CD14-positive monocyte (primary cell): ENCODE measurements at places on chromosomes 13 and 19.

DNA sequence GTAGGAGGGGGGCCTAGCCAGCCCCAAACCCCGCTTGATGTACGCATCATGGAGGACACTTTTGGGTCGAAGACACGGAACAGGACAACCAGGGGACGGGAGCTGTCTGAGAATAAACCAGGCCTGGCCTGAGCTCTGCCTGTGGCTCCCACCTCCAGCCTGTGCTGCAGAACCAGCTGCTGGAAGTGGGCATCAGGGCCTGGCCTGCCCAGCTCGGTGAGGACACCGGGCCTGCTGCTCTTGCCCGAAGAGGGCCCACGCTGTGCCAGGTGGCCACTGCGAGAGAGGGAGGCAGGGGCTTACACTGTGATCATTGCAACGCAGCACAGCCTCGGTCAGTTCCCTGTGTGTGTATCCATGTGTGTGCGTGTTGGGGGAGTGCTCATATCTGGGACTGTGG lies 34.6 kb downstream of the CEBPG start:
- no peak for DNase-seq

- no peak for DNase-seq
Observed at GRCh38 chr19:48338802-48339503, 13.6 kb downstream of the EMP3 start.

DNA sequence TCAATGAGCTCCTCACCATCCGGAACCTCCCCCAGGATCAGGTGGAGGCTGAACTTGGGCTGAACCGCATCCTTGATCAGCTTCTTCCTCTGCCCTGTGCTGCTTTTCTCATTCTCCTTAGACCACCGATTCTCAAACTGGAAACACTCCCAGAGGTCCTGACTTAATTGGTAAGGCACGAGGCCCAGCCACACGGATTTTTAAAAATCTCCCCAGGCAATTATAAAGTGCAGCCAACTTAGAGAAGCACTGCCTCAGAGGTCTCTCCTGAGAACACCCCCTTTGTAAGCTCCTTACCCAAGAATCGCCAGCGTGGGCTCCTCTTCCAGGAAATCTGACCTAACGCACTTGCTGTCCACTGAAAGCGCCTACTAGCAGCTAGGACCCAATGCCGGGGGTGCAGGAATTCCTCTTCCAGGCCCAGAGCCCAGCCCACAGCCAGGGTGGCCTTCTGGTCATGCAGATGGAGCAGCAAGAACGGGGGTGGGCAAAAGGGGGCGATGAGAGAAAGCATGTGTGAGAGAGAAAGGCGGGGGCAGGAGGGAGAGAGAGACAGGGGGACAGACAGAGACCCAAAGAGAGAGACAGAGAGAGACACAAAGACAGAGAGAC lies 66.9 kb upstream of the CACNA1A start:
- DNase-seq, result no peak

GRCh38 chr19:6602729-6603114 lies 11.8 kb upstream of the CD70 start:
- no peak for DNase-seq

DNA sequence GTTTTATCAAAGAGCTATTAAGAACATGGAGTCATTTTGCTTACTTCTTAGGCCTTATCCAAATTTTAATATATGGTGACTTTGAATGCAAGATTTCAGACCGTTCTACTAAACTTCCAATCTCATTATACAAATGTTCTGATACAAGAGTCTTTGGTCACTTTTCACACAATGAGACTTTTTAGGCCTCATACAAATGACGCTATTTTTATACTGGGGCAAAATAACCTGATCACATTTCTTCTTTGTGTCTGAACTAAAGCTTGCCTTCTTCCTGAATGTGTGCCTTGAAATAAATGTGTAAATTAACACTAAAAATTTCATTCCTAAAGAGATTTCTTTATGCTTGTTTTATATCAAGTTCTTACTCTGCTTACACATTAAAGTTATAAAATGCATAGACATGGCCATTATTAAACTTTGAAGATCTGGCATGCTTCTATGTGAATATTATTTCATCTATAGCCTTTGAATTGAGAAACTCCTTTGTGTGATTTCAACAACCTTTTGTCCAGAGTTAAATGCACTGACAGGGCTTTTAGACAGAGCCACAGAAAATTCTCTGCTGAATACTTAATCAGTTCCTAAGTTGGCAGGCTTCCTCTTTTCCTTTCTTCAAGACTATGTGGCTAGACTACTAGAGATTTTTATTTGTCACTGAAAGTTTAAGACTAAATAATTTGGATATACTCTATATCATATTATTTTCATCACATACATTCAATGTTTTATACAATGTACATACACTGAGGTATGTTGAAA lies 86.1 kb downstream of the EDNRB start:
- peak; percentile 61 for DNase-seq

DNA sequence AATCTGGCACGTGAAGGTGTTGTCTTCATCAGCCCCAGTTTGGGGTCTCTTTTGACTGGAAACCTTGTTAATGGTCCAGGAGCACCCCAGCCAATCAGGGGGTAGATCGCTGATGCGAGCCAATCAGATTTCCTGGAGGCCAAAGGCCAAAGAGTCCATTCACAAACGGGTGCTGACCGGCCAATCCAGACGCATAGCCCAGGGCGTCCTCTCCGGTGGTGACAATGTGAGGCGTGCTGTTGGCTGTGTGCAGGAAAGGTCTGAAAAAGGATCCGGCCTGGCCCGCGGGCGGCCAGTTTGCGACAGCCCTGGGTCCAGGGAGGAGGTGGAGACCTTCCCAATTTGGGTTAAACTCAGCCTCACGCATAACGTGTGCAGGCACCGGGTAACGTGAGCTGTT lies 3.1 kb downstream of the MAST3 start:
- no peak for DNase-seq

- DNase-seq, result no peak
Observed at GRCh38 chr13:71149046-71149445, 718.0 kb downstream of the DACH1 start.

DNA sequence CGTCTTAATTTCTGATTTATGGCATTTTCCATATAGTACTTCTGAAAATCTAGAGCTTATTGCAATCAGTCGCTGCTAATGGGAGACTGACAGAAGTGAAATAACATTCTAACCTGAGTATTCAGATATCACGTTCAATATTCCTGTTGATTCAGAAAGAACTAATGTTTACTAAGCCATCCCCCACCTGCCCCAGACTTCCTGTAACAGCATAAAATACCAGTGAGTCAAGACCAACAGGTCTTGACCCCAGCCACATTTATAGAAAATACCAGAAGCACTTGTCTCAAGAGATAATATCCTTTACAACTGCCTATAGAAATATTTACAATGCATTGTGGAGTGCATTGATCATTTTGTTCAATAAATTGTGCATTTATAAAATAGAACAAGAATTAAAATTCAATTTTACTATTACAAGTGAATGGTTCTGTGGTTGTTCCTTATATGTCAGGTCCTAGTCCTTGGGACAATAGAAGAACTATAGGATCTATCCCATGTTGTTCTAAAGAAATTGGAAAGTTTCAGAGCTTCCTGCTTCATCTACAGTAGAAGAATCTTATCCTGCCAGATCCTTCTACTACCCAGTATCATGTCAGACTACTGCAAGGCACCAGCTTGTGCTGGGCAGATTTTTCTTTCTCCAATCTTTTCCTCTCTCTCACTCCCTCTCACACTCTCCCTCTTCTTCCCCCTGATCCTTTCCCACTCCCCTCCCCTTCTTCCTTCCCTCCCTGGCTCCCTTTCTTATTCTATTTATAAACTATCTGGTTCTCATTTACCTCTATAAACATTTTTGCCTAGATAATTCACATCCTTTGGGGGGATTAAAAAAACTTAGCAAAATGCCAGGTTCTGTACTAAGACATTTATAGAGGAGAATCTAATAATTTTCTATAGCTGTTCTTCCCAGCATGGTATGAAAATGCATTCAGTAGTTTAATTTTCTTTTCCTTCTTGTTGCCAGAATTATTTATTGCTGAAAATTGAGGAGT lies 629.9 kb downstream of the DIAPH3 start:
- no peak for DNase-seq

- no peak for DNase-seq
Observed at GRCh38 chr13:108760541-108760940, 131.1 kb downstream of the MYO16 start.

DNA sequence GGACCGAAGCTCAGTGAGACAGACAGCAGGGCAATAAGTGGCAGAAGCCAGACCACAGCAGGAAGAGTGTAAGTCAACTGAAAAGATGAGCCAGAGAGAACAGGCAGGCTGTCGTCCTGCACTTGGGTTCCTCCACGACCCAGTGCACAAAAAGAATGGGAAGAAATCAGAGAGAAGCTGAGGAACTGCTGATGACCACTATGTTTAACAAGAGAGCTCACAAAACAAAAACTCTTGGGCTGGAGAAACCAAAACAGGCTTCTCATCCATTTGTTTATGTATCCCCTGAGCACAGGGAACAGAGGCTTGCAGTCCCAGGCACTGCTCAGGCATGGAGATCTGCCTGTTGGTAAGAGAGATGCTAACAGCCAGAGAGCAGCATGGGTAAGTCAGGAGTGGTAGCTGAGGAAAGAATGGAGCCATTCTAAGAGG lies 14.0 kb downstream of the AKAP8L start:
- no peak for DNase-seq

DNA sequence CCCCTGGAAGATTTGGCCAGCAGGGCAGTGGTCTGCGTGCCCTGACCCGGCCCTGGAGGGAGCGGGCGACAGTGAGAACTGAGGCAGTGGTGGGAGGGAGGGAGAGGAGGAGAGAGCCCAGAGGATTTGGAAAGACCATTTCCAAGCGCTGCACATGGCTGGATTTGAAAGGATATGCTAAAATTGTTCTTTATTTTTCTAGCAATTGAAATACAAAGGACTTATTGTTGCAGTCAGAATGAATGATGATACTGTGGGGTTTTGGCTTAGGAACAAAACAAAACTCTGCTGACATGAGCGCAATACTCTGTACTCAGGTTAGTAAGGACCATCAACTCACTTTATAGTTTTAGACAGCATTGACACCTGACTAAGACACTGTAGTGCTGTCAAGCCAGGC lies 69.5 kb downstream of the TNFRSF19 start:
- DNase-seq, result no peak

DNA sequence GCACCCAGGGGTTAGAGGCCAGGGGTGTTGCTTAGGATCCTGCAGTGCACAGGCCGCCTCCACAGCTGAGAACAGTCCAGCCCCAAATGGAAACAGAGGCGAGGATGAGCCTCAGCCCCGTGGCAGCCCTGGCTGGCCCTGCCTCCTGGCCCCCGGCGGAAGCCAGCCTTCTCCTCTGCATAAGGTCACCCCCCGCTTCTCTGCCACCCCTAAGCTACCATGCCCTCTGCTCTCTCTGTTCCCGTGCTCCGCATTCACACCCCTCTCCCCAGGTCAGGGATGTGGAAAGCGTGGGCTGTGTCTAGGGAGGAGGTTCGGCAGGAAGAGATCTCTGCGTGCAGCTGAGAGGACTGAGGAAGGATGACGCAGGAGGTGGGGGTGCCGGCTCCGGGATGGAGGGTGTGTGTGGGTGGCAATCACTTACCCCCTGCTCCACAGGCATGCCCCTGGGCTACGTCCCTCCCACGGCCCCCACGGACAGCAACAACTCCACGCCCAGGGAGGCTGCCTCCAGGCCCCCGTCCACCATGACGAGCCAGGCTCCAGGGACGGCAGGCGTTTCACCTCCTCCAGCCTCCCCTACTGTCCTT lies 6.0 kb downstream of the SSC5D start:
- DNase-seq, result no peak

DNA sequence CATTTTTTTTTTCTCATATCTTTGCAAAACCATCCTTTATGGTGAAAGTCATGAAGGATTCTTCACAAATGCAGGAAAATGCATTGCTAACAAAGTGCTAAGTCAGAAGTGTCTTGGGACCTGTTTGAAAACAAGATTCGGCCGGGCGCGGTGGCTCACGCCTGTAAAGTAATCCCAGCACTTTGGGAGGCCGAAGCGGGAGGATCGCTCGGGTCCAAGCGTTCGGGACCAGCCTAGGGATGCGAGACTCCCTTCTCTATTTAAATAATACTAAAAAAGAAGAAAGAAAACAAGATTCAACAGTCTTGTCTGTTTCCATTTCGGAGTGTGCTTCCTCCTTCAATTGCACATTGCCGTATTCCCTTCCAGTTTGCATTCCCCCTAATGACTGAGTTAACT lies 819 bp downstream of the EID2B start:
- no peak for DNase-seq

DNA sequence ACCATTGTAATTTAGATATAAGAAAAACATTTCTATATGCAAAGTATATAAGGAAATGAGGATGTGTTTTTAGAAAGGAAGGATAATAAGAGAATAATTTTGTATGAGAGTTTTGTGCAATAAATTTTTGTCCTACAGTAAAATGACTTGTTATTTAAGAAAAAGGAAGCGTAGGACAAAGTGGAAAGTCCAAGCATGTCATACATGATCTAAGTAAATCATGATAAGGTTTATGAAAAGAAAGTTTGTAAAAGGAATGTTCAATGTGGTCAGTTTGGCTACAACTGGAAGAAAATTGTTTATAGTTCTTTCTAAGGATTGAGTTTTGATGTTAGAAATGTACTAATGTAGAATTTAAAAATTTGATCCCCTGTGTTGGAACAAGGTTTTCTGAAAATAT lies 222.3 kb downstream of the KATNAL1 start:
- no peak for DNase-seq

DNA sequence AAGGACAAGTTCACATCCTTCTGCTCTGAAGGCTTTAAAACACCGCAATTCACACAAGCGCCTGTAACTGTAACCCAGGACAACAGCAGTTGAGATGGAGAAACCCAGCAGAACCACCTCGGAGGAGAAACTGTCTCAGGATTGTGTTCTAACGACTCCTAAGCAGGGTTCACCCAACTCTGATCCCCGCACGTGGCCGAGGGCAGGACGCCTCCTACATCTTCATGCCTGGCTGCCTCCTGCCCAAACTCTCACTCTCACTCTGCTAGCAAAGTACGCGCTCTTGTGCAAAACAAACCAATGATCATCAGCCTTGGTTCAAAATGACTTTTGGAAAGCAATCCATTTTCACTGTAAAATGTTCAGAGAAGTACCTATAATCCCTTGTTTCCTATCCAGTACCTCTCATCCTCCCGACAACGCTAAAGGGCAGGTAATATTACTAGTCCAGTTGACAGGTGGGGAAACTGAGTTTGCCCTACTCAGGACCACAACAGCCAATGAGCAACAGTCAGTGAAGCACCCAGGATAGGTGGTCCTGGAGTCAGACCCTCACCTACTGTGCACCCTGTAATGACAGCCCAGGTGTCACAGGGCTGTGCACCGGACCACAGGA lies 25.6 kb downstream of the EPS15L1 start:
- no peak for DNase-seq

- no peak for DNase-seq
Observed at GRCh38 chr19:492091-492531, 4.2 kb upstream of the MADCAM1 start.

GRCh38 chr13:104461049-104461448 lies 1394.8 kb upstream of the SLC10A2 start:
- no peak for DNase-seq

- no peak for DNase-seq
Observed at GRCh38 chr13:99758460-99759162, 213.0 kb downstream of the ZIC5 start.

- peak; percentile 23 for DNase-seq
Observed at GRCh38 chr19:13817018-13817614, 21.9 kb downstream of the ZSWIM4 start.

GRCh38 chr19:47104680-47105079 lies 8.9 kb downstream of the ZC3H4 start:
- no peak for DNase-seq

- no peak for DNase-seq
Observed at GRCh38 chr19:28881616-28882015, 331.3 kb downstream of the UQCRFS1 start.

GRCh38 chr19:55248704-55249103 lies 10.1 kb downstream of the PPP6R1 start:
- DNase-seq, result no peak

GRCh38 chr13:100532836-100533435 lies 55.7 kb downstream of the GGACT start:
- no peak for DNase-seq
